ENCODE measurements at places on chromosomes 11 and 22.

- DNase-seq: no peak
These were observed 386.3 kb downstream of the AASDHPPT start for GRCh38 chr11:106463796-106464201.

DNA sequence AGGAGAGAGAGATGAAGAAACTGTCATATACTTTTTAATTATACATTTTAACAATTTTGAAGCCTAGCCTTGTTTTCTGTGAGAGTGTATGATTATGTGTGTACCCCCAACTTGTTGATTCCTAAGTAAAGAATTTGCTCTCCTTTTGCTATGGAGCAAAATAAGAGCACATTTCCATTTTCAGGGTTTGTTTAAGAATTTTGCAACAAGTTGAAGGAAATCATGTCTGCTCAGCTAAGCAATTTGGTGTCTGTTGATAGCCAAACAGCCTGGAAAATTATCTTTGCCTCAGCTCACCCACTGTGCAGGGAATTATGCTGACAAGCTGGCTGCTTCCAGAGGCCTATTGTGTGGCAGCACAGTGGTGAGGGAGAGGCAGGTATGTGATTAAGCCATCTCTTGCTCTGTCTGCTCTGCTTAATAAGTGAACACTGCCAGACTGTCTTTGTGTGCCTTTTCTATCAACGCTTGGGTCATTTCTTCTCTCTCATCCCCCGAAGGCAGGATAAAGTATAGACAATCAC is 135.1 kb upstream of the TTC12 start:
- no peak for DNase-seq

- DNase-seq: no peak
These were observed 35.3 kb downstream of the PITPNB start for GRCh38 chr22:27883656-27884350.

DNA sequence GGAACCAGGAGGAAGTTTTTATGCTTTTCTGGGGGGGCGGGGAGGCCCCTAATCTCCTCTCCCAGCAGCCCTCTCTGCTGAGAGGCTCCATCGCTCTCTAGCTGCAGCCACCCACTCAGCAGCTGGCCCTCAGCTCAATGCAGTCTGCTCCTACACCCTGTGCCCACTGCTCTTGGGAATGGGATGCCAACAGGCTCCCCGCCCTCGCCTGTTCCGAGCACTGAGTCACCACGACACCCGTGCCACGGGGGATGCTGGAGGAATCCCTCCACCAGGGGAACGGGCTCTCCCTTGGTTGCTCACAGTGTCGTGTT is 23.5 kb upstream of the SUSD2 start:
- no peak for DNase-seq

DNA sequence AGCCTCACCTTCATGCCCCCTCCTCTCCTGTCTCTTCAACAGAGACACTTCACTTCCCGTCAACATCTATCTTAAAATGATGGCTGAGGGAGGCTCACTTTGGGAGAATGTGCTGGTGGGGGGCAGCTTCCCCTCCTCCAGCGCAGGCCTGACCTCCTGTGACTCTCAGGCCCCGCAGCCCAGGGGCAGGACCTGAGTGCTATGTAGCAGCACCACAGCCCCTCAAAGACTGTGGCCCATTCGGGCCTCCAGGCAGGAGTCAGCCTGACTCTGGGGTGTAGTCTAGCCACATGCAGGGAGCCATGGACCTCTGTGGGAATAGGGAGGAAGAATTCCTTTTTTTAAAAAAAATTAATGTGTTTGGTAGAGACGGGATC is 43.7 kb downstream of the DKK3 start:
- DNase-seq: no peak

DNA sequence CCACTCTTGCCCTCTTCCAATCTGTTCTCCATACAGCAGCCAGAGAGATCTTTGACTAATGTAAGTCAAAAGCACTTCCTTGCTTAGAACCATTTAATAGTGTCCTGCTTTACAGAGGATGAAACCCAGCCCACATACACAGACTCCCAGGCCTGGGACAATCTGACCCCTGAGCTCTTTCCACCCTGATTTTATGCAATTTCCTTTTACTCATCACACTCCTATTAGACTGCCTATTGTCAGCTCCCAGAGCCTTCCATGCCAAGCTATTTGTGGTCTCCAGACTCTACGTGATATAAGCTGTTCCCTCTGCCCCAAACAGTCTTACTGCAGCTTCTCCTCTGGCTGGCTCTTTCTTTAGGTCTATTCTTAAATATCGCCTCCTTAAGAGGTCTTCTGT is 28.1 kb downstream of the ME3 start:
- no peak for DNase-seq

DNA sequence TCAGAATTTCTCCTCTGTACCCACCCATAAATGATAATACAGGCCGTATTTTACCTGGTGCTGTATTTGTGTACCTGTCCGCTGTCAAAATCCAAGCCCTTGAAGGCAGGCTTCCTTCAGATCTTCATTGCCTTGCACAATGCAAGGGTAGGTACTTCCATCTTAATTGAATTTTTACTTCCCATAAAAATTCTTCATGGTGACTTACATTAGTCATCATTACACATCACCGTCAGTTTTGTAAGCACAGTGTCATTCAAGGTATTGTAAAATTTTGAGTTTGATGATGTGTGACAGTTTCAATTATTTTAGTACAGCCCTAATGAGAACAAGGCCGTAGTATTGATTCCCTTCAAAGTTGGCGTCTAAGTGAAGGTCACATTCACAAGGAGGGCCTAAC is 770 bp upstream of the TSG101 start:
- no peak for DNase-seq
